Stimulated activated CD4-positive, alpha-beta T cell treated with anti-CD3 and anti-CD28 coated beads, Interleukin-1b, Interleukin-23, amount 100 ng/mL, for 1 hour (primary cell): ENCODE measurements at places on chromosomes 3 and 15.

DNA sequence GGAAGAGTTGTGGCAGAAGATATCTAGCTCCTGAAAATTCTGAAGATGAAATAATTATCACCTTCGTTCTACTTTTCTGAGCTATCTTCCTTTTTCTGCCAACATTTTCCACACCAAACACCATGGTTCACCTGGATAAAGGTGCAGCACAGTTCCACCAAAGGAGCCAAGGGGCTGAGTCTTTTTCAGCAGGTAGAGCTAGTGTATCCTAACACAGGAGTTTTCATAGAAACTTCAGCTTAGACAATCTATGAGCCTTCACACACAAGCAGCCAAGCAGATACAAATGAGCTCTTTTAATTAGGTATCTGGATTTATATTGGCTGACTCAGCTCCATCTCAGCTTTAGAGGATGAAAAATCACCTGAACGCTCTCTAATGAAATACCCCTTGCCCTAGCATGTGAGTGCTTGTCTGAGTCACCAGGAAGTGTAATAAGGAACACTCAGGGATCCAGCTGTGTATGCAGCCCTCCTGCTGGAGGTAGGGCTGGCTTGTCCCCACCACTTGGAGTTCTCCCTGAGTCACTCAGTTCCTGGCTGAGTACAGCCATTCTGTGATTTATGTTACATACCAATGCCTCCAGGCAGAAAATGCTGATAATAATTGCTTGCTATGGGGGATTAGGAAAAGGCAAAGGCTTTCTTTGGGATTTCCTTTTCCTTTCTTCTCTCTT is 385.7 kb downstream of the LSAMP start:
- DNase-seq, result no peak

- no peak for DNase-seq
Observed at GRCh38 chr15:73978896-73979295, 13.2 kb downstream of the STOML1 start.

DNA sequence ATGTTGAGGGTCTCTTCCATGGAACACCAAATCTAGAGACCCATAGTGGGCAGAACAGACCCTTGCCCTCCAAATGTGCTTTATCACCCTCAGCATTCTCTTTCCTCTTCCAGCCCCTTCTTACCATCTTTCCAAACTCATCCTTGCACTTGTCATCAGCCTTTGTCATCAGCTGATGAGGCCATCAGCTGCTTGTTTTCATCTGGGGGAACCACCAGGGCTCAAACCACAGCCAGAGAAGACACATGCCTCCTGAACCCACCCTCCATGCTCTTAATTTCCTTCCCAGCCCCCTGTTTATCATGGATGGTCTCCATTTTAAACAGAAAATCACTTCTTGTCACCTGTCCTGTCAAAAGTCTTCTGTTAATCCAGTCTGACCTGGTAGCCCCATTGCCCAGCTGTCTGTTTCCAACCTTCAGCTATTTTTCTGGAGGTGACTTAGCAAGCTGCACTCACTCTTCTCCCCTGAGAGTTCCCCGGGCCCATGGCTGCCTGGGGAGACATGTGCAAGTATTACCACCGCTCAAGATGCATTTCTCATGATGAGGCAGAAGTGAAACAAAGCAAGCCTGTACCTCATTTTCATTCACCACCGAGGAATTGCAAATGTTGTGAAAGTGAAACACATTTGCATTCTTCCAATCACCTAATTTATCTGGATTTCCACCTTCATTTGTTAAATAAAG is 14.7 kb upstream of the SYNM start:
- DNase-seq, result no peak

- DNase-seq, result no peak
Observed at GRCh38 chr15:26662283-26662682, 110.6 kb downstream of the GABRB3 start.

GRCh38 chr3:157767607-157768006 is 264.4 kb upstream of the VEPH1 start:
- no peak for DNase-seq

GRCh38 chr3:146605106-146605505 is at the start of gene PLSCR5:
Gene PLSCR5, minus strand, starts transcription at chr3:146605346. Its CDS starts 134 bp downstream, at chr3:146605212.
- no peak for DNase-seq

DNA sequence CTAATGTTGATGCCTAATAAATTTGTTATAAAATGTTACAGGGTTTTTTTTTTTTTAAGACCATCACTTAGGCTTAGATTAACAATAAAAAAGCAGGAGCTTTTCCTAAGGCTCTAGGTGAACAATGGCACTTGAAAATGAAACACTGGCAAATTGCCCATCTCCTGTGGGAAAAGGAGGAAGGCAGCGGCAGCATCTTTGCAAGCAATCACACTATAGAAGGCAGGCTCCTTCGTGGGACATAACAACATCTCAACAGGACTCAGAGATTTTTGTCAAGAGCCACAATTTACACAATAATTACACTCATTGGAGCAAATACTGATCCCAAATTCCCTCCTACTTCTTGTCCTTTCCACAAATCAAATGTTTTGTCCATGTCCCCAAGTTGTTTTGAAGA is 646.7 kb downstream of the ROBO2 start:
- no peak for DNase-seq

GRCh38 chr15:74207652-74208440 is 5.3 kb upstream of the STRA6 start:
- no peak for DNase-seq

- no peak for DNase-seq
Observed at GRCh38 chr3:156492801-156493261, 62.1 kb downstream of the SSR3 start.

- DNase-seq, result no peak
Observed at GRCh38 chr3:123155471-123156011, 46.2 kb upstream of the SEC22A start.
